ENCODE measurements at places on chromosomes 16 and 17. TPM values are rescaled to one million over a fixed set of nuclear protein-coding genes. Genes with fewer than 3 reads are reported as not detected.

DNA sequence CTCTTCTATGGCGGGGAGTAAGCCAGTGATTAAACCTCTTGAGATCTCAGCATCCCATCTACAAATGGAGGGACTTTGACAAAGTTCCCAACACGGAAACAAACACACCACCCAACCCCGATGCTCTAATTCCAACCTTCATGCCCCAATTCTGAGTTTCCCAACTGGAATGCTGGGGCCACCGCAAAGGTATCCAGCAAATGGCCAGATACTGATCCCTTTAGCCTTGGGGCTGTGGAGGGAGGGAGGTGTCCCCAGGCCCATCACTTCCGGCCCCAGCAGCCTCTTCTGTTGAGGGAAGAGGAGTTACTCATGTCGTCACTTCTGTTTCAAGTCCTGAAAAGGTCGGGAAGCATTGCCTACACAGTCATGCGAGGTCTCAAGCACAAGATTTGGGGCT is 154.8 kb upstream of the RPH3AL start:
- DNase-seq = no peak

DNA sequence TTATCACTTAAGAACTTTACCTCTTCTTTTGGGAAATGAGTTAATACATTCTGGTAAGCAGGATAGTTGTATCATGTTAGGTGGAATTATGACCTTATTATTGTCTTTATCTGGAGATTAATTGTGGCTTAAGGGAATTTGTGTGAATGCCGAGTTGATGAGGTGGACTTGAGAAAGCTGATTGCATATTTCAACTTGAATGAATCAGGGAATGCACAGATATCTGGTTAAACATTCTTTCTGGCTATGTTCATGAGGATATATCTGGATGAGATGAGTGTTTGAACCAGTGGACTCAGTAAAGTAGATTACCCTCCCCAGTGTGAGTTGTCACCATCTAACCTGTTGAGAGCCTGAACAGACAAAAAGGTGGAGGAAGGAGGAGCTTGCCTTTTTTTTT is 326.1 kb upstream of the GOT2 start:
- no peak for DNase-seq

GRCh38 chr17:19757536-19758180 is 9.6 kb upstream of the ALDH3A1 start:
- DNase-seq = no peak

GRCh38 chr16:85990861-85991301 is 91.9 kb downstream of the IRF8 start:
- DNase-seq = no peak

GRCh38 chr16:53888222-53888621 is 184.3 kb downstream of the FTO start:
- DNase-seq = no peak

DNA sequence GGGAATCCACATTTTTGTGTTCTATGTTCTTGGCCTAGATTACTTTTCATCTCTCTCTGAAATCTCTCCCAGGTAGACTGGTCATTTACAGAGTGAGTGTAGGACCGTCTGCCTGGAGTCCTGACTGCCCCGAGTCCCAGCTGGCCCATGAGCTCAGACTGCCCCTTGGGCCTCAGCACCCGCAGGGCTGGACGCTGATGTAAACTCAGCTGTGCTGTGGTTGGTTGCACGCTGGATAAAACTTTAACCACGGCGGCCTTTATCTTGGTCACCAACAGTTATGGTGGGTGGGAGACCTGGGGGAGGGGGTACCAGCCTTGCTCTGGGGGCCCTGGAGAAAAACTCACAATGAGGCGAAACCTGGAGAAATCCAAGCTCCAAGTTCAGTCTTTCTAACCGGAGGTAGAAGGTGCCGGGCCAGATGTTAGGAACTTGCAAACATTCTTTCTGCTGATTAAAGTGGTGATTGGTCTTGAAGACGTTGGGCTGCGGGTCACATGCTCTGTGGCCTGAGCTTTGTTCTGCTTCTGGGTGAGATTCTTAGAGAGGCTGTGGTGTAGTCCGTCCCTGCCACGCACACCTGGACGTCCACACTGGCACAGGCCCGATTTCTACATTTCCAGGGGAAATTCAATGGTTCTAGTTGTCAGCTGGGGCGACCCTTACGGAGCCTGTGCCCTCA is 6.9 kb downstream of the METRNL start:
- no peak for DNase-seq

GRCh38 chr16:69239851-69240250 is 52.9 kb downstream of the SNTB2 start:
- DNase-seq = no peak

DNA sequence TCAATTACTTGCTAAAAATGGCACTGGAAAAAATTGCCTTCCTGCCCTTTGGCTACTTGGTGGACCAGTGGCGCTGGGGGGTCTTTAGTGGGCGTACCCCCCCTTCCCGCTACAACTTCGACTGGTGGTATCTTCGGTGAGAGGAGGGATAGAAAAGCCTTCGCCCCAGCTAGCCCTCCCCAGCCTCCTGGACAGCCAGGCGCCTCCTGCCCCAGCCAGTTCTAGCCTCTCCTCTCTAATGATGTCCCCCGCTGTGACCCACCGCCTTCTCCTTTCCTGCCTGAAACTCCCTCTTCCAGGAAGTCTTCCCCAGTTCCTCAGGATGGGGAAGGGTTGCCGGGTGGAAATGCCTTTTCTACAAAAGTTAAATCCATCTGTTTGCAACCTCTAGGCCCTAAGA is 6.2 kb downstream of the ACE start:
- DNase-seq = peak; percentile 31

GRCh38 chr16:88966986-88967829 is 9.8 kb downstream of the CBFA2T3 start:
- no peak for DNase-seq

DNA sequence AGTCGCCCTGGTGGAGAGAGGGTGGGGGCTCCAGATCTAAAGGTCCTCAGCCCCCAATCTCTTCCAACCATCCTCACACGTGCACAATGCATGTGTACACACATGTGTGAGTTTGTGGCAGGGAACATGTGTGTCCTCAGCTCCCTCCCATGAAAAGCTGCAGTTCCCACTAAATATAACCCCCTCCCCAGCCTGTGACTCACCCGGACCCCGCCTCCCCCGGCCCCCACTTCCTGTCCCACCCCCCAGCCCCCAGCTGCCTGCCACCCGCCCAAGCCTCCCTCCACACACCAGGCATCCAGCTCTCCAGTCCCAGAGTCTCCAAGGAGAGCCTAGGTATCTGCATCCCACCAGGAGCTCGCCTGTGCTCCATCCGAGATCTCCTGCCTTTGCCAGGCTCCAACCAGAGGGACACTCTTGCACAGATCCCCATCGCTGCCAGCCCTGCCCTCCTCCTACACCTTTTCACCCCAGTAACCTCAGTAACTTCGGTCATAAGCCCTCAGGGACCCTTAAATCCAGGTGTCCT is 3.9 kb downstream of the DLG4 start:
- DNase-seq = peak; percentile 59

- DNase-seq = no peak
Measured at GRCh38 chr16:77462894-77463293, 28.1 kb upstream of the ADAMTS18 start.

DNA sequence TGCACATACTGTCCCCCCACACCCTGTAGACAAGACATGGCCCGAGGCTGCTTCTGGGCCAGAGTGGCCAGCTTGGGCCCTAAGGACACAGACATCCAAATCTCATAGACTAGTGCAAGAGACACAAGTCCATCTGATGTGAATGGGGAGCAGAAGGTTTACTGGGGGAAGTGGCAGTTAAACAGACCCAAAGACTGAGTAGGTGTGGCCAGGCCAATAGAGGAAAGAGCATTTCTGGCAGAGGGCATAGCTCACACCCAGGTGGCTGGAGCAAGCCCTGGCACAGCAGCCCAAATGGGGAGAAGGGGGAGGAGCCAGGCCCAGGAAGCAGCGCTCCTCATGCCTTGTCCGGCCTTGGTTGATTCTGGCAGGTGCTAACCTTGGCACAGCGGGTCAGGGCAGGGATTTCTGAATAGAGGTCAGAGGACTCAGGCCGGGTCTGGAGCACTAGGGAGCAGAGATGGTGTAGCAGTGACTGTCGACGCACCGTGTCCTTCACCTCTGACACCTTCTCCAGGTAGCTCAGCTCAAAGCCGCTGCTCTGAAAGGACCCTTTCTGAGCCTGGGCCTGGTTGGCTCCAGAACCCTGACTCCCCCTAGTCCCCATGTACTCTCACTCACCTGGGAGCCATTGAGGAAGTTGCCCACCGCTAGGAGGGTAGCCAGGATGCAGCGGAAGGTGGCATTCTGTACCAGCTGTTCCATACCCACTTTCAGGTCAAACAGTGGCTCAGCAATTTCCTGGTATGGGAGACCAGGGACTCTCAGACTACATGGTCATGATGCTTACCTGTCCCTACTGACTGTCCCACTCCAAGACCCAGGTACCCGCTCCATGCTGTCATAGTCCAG is 4.1 kb downstream of the TMEM208 start:
- no peak for DNase-seq

- DNase-seq = peak; percentile 95
Measured at GRCh38 chr17:29622337-29623282, at the start of gene CORO6. TSS of gene CORO6 (minus strand) at chr17:29622912. CDS start at chr17:29621421, 1,491 bp downstream.

DNA sequence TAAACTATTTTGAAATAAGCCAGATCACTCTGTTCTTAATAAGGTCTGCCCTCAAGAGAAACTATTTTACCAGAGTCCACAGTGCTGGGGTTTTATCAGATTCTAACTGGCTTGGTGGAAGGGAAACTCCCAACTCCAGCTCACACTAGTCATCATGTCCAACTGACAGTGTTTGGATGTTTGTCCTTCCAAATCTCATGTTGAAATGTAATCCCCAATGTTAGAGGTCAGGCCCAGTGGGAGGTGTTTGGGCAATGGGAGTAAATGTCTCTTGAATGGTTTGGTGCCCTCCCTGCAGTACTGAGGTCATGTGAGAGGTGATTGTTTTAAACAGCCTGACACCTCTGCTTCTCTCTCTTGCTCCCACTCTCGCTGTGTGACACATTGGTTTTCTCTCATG is 1301.0 kb upstream of the CDH8 start:
- no peak for DNase-seq

- no peak for DNase-seq
Measured at GRCh38 chr17:32267690-32268205, 2.1 kb downstream of the RHBDL3 start.

DNA sequence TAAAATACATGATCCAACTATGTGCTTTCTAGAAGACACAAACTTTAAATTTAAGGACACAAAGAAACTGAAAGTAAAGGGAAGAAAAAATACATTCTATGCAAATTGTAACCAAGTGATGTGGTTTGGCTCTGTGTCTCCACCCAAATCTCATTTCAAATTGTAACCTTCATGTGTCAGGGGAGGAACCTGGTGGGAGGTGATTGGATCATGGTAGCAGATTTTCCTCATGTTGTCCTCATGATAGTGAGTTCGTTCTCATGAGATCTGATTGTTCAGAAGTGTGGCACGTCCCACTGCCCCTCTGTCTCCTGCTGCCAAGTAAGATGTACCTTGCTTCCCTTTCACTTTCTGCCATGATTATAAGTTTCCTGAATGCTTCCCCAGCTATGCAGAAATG is 15.0 kb downstream of the OR1A1 start:
- DNase-seq = no peak

- DNase-seq = peak; percentile 80
Measured at GRCh38 chr16:6573577-6573976, 759.1 kb upstream of the RBFOX1 start.

GRCh38 chr17:72479113-72479512 is 358.3 kb downstream of the SOX9 start:
- DNase-seq = no peak

GRCh38 chr17:2799653-2800052 is 3.4 kb downstream of the RAP1GAP2 start:
- DNase-seq = no peak

GRCh38 chr16:6751191-6751590 is 581.5 kb upstream of the RBFOX1 start:
- DNase-seq = no peak

DNA sequence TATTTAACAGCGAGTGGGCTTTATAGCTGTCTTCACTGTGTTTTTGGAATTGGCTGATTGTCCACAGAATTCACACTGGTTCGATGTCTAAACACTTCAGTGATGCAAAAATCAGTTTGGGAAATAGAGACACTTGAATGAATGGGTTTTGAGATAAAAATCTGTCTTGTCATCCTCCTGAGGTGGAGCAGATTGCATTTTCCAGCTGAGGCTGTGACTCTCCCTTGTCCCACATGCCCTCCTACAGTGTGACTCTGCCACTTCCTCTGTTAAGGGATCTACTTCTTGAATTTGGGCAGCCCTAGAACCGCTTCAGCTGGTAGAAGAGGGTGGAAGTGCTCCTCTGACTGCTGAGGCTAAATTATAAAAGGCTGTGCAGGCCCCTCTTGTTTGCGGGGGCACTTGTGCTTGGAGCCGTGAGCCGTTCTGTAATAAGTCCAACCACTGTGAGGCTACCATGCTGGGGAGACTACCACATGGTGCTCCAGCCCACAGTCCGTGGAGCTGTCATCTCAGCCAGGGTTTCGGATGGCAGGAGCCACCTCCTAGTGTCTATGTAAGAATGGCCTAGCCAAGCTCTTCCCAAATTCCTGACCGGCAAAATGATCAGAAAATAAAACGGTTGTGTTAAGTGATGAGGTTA is 175.9 kb downstream of the SPECC1 start:
- DNase-seq = no peak

GRCh38 chr16:3824121-3824795 is 56.3 kb downstream of the CREBBP start:
- no peak for DNase-seq

- DNase-seq = no peak
Measured at GRCh38 chr17:57515662-57516211, 229.4 kb downstream of the CCDC182 start.

GRCh38 chr16:19722269-19722952 is 4.3 kb downstream of the IQCK start:
- no peak for DNase-seq

- DNase-seq = peak; percentile 81
Measured at GRCh38 chr17:4947411-4948165, 742 bp downstream of the PFN1 start.

- no peak for DNase-seq
Measured at GRCh38 chr16:12600536-12601256, 203.0 kb downstream of the CPPED1 start.

DNA sequence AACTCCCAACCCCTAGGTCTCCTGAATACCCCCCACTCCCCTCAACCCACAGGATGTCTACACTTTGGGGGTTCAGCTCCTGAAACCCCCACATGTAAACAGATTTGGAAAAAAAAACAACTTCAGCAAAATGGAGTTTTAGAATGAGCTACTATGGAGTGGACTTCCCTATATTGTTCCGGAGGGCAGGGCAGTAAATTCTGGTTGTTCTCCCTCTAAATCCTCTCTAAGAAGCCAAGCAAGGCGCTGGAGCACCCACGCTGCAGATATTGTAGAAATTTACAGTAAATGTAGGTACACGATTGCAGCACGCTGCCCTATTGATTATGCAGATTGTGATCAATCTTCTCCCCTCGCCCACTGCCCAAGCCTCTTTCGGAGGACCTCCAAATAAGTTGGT is 8.5 kb upstream of the ZFHX3 start:
- DNase-seq = no peak

Gene RABEP2
- polyA plus RNA-seq = 35.6 TPM

Gene ADORA2B
- 14.4 TPM for polyA plus RNA-seq

Gene GPRC5B
- 1.1 TPM for polyA plus RNA-seq

Gene PKMYT1
- polyA plus RNA-seq = 8.5 TPM

Gene PMP22
- 63.0 TPM for polyA plus RNA-seq

Gene TBC1D3C
- not detected for polyA plus RNA-seq

Gene NBR1
- 62.5 TPM for polyA plus RNA-seq

Gene HOXB13
- not detected for polyA plus RNA-seq

Gene PLSCR3
- 72.0 TPM for polyA plus RNA-seq

Gene TAC4
- polyA plus RNA-seq = not detected

Gene CD300H
- not detected for polyA plus RNA-seq

Gene PLA2G15
- 23.9 TPM for polyA plus RNA-seq

Gene PYDC1
- polyA plus RNA-seq = not detected

Gene ZP2
- polyA plus RNA-seq = not detected

Gene ADAMTS18
- not detected for polyA plus RNA-seq

Gene BICDL2
- polyA plus RNA-seq = not detected

Gene VKORC1
- 434 TPM for polyA plus RNA-seq

Gene ACSM2A
- polyA plus RNA-seq = not detected
